ENCODE measurements at places on chromosomes 3 and 15.
A peak's percentile ranks its signal among the peaks of the same experiment; 100 is the strongest.

DNA sequence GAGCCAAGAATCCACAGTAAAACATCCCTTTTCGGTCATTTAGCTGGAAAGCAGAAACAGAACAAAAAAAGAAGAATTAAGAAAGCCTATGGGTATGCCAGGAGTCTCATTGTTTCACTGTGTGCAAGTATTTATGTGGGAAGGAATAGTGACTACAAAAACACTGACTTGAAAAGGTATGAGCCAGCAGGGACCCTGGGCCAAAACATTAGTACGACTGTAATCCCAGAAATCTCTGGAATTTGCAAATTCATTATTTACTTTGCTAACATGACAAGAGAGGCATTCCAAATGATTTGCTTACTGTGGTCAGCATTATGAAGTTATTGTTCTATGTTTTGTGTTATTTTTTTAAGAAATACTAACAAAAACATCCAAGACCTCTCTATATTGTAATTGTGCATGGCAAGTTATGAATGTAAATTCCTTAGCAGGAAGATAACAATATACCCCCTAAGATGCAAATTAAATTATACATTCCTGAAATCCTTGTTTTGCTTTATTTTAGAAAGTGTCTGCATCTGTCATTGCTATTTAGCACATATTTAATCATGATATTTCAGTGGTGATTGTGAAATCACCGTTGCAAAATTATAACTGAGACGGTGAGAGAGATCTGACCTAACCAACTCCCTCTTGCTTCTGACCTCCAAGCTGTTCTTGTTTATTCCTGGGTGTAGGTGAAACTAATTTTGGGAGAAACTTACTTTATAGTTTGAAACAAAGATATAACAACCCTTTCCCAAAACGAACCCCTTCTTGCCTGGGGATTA lies 299.2 kb downstream of the ZPLD1 start:
- no peak for DNase-seq

DNA sequence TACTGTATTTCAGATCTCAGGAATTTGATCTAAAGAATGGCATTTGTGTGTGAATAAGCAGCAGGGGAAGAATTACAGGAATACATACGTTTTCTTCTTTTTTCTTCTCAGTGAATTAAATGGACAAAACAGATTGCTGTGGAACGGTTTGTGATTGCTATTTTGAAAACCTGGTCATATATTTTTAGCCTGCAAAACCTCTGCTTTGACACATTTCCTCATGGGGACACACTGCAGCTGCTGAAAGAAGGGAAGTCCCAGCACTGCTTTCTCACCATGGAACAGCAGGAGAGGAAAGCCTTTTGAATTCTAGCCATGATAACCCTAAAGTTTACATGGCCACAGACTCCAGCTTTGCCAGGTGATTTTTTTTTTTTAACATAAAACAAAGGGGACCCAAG lies 315.0 kb downstream of the OXSM start:
- DNase-seq = peak; percentile 74

DNA sequence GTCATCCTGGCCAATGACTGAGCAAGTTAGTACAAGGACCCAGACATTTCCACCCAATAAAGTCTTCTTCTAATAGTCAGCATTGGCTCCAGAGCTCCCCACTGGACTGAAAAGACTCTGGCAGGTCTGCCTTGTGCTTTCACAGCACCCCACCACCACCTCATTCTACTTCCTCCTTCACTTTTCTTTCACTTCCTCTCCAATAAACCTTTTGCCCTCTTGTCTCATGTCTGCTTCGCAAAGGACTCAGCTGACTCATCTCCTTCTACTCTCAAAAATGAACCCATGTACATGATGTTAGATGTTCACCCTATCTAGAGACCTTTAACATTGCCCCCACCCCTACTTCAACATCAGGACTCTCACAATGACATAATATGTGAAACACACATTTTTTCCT lies 181.0 kb upstream of the PPP2R3A start:
- DNase-seq = no peak

- no peak for DNase-seq
Observed at GRCh38 chr3:143147707-143148106, 28.1 kb downstream of the CHST2 start.

GRCh38 chr15:45785897-45786296 lies 151.1 kb downstream of the SQOR start:
- DNase-seq = no peak

DNA sequence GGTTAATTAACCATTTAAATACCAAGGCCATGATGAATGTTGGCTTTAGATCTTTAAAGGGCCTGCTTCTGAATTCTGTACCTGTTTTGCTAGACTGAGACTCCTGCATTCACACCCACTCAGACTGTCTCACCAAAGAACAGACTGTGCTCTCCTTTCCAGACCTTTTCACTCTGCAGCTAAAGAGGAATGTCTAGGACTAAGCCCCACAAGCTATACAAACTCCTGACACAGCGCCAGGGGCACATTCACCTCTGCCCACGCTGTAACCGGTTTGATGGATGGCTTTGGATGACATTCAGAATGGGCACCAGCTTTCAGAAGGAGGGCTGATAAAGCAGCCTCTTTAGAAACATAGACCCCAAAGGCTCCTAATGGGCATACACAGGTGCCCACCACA lies 200.1 kb downstream of the KCNMB2 start:
- DNase-seq = no peak

- no peak for DNase-seq
Observed at GRCh38 chr3:134535186-134535970, 49.5 kb downstream of the CEP63 start.

GRCh38 chr3:52032702-52033408 lies 23.5 kb downstream of the DUSP7 start:
- no peak for DNase-seq

DNA sequence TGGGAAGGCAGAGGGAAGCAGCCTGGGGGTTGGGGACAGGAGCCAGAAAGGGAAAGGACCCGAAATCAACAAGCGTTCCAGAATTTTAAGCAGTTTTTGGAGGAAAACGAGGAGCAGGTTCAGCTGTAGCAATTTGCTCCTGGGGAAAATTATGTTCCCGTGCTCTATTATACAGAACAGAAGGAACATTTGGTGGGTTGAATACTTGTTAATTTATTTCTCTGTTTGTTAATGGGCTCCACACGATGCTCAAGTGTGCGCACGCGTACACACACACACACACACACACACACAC lies 149.2 kb upstream of the LINGO1 start:
- DNase-seq = no peak

GRCh38 chr3:89452066-89452465 lies 344.6 kb downstream of the EPHA3 start:
- no peak for DNase-seq

DNA sequence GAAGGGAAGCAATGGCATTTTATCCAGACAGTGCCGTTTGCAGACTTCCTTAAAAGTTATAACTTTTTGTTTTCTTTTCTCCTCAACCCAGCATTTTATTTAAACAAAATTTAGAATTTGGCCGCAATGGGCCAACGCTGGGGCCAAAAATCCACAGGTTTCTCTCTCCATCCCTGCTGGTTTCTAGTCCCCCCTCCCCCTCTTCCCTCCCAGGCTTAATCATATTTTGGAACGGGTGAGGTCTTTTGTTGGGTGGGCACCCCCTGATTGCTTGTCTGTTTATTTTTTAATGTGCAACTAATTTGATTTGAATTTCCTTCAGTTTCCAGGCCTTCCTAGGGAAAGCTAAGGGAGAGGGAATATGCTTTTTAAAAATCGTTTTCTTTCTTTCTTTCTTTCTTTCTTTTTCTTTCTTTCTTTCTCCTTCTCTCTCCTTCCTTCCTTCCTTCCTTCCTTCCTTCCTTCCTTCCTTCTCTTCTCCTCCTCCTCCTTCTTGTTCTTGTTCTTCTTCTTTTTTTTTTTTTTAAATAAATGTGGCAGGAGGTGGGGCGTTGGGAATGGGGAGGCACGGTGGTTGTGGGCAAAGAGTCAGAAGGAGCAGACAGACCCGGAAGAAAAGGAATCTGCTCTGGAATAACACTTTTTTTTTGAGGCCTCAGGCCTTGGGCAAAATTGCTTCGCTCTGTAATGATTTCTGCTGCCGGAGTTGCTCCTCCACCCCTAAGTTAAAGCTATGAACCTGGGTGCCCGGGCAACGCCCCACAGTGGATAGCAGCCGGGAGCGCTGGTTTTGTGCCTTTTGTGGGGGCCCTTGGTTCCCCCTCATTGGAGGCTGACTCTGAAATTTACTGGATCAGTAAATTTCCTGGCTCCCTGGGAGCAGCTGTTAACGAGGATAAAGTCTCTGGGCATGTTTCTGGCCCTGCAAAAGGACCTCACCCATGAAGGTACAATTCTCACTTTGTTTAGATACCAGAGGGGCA lies 1.9 kb downstream of the FNDC3B start:
- no peak for DNase-seq

DNA sequence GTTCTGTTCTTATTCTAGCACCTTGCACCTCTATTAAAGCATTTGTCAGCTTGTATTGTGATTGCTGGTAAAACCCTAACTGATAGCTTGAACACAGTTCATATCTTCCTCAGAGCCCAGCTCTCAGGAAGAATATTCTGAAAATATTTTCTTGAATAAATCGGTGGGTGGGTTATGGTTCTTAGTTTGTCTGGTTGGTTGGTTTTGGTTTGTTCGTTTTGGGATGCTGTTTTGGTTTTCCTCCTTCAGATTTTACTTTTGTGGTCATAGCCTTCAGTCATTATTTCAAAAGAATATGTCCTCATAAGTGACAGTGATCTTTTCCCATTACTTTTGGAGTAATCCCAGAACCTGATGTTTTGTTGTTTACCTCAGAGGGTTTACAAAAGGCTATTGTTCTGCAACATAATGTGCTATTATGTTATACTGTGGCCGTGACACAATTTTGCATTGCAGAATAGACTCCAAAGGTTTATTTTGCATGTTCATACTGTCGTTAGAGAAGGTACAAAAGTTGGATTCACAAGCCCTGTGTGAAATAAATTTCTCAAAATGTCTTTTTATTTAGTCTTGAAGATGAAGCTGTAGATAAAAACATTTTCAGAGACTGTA lies 2.7 kb upstream of the TMEM87A start:
- DNase-seq = no peak

GRCh38 chr15:88985547-88986393 lies 72.6 kb upstream of the MFGE8 start:
- DNase-seq = no peak

- DNase-seq = no peak
Observed at GRCh38 chr3:197552198-197552597, 3.6 kb downstream of the BDH1 start.

- DNase-seq = no peak
Observed at GRCh38 chr15:52730173-52730572, 51.0 kb upstream of the ATOSA start.

GRCh38 chr3:64079369-64080150 lies 56.3 kb upstream of the PSMD6 start:
- no peak for DNase-seq

DNA sequence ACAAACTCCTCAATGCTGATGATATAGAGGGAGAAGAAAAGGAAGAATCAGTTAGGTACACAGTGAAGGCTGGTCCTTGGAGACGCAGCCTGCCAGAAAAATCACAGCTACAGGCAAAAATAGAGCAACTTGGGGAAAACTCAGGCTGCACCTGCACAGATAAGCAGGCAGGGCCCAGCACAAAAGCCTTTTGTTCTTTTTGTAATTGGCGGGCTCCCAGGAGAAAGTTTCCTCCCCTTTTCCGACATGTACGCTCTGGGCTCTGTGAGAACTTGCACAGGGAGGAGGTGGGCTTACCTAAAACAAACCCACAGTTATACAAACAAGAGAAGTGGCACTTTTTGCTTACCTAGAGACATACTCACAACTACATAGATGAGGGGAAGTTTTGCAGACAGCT lies 813.4 kb upstream of the EPHA6 start:
- DNase-seq = no peak

- DNase-seq = no peak
Observed at GRCh38 chr3:31579828-31580227, 47.1 kb downstream of the STT3B start.

DNA sequence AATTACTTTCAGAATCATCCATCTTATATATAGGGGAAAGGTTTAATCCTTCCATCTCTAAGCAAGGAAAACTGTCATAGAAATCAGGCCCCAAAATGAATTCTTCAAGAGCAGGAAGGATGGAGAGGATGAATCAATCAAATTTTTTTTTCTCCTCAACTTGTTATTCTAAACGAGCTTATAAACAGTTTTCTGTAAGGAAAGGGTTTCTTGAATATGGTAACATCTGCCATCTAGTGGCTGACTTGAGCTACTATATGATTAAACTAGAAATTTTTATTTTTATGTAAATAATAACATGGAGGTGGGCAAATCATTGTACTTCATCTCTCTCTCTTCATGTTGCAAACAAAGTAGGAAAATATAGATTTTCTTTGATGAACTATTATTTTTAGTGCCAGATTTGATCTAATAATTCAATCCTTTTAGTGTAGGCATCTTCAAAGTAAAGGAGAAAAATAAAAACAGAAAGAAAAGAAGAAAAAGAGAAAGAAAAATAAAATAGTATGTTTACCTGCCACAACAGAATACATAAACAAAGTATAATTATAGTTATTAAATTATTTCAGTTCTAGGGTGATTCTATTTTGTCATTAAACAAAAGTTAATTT lies 146.6 kb downstream of the SERPINI1 start:
- DNase-seq = no peak

- DNase-seq = no peak
Observed at GRCh38 chr3:71087143-71088018, 496.1 kb downstream of the FOXP1 start.

GRCh38 chr3:31531452-31531991 lies 1.2 kb upstream of the STT3B start:
- no peak for DNase-seq

- peak; percentile 23 for DNase-seq
Observed at GRCh38 chr15:71201477-71201876, 86.2 kb downstream of the THSD4 start.

DNA sequence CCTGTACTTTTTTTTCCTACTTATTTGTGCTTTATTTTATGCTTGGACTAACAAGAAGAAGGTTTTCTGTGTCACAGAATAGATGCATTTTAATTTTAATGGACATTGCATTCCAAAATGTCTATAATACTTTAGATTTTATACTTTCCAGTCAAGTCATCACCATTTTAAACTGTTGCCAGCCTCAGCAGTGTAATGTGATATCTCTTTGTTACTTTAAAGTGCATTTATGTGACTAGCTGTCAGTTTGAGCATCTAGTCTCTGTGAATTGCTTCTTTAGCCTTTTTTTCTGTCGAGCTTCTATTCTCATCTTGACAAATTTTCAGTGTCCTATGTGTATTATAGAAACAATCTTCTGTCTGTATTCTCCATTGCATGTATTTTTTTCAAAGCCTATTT lies 511.4 kb upstream of the CBLB start:
- no peak for DNase-seq

- no peak for DNase-seq
Observed at GRCh38 chr15:41928100-41928499, 34.2 kb upstream of the SPTBN5 start.

GRCh38 chr3:112124907-112125607 lies 8.0 kb downstream of the GCSAM start:
- DNase-seq = no peak

DNA sequence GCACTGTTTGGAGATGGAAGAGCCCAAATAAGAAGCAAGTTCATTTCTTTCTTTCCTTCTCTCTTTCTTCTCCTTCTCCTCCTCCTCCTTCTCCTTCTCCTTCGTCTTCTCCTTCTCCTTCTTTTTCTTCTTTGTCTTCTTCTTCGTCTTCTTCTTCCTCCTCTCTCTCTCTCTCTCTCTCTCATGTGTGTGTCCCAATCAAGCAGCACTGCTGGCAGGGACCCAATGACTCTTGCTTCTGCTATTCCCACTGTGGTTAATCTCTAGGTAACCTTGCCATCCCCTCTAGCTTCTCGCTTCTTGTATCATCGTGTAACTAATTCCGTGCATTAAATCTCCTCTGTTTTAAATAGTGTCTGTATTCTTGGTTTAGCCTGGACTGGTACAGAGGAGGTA lies 26.1 kb upstream of the ZNF280D start:
- DNase-seq = no peak

Data from renal cortex interstitium (tissue), 15 donors.